Fibroblast of skin of back (primary cell): ENCODE measurements at places on chromosomes 13 and 19.
A peak's percentile ranks its signal among the peaks of the same experiment; 100 is the strongest.

DNA sequence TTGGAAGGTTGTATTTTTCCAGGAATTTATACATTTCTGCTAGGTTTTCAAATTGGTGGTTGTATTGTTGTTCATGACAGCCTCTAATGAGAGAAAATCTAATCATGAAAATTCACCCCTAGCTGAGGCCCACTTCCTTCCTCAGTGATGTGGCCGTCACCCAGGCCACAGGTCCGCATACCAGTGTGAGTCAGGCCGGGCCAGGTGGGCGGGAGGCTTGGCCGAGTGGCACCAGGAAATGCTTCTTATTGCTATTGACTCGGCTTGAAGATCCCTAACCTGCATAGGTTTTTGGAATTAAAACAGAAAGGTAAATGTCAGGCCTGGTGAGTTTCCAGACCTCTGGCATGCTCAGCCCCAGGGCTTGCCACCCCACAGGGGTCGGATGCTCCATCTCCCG is 88.7 kb downstream of the SCGB2B2 start:
- DNase-seq = no peak

DNA sequence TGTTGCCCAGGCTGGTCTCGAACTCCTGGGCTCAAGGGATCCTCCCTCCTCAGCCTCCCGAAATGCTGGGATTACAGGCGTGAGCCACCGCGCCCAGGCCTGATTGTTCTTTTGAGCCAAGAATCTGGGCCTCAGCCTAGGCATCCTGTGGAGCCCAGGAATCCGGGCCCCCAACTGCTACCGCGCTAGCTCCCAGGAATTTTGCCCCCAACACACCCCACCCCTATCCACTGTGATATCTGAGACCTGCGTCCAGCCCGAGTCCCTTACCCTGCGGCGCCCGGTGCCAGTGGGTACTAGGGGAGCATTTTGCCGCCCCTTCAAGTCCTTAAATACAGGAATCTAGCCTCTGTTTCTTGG is 838 bp upstream of the MYADM start:
- peak; percentile 39 for DNase-seq

GRCh38 chr13:71522941-71523526 is 344.0 kb downstream of the DACH1 start:
- no peak for DNase-seq

- DNase-seq = no peak
Observed at GRCh38 chr13:27650312-27650711, 28.6 kb downstream of the POLR1D start.

GRCh38 chr13:99605420-99606323 is 104.4 kb downstream of the TM9SF2 start:
- peak; percentile 34 for DNase-seq

DNA sequence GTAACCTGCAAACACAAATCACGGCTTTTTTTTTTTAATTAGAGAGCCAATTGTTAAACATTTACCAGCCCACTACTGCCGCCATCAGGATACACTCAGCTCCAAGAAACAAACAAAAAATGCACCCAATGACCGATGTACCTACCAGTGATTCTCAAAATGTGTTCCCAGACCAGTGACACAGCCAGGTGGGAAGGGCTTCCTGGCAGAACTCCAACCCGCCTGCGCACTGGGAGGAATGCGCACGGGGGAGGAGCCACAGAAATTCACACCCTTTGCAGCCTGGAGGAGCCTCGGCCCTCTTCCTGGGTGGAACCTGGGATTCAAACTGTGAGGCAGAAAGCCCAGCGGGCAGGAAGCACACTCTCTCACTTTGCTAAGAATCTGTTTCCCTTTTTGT is 255.9 kb downstream of the TBC1D4 start:
- peak; percentile 8 for DNase-seq

DNA sequence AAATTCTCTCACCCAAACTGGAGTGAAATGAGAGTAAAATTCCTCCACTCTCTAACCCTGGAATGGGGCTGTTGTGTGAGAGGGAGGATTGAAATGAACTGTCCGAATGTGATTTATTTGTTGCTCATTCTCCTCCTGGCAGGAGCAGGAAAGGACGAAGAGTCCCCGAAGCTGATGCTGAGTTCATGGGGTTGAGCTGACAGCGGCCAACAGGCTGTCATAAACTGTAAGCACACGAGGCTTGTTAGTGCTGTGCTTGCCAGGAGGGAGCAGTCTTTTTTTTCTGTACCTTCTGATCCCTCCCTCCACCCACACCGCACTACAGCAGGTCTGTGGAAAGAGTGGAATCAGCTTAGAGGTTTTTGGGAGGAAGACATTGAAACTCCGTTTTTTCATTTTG is 33.1 kb upstream of the ZNF331 start:
- no peak for DNase-seq

GRCh38 chr13:37212826-37213225 is 107.4 kb upstream of the CSNK1A1L start:
- no peak for DNase-seq

DNA sequence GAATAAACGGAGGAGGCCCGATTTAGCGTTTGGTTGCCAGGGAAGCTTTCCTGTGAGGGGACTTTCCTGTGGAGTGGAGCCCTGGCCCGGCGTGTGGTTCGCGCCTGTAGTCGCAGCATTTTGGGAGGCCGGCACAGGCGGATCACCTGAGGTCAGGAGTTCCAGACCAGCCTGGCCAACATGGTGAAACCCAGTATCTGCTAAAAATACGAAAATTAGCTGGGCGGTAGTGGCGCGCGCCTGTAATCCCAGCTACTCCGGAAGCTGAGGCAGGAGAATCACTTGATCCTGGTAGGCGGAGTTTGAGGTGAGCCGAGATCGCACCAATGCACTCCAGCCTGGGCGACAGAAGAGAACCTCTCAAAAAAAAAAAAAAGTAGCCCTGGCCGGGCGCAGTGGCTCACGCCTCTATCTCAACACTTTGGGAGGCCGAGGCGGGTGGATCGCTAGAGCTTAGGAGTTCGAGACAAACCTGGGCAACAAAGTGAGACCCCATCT is 6.9 kb downstream of the KANK3 start:
- no peak for DNase-seq

DNA sequence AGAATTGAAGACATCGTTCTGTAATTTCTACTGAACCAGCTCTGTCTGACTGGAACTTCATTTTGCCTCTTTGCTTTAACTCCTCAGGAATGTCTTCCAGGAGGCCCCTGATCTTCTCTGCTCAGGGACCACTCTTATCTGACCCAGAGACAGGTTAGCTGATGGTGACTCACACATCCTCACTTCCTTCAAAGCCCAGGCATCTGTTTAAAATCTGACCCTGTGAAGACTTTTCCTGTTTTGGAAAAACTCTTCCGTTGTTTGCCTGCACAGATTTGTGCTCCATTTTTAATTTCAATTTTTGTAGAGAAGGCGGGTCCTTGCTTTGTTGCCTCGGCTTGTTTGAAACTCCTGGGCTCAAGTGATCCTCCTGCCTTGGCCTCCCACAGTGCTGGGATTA is 1.6 kb downstream of the ARL11 start:
- DNase-seq = no peak

DNA sequence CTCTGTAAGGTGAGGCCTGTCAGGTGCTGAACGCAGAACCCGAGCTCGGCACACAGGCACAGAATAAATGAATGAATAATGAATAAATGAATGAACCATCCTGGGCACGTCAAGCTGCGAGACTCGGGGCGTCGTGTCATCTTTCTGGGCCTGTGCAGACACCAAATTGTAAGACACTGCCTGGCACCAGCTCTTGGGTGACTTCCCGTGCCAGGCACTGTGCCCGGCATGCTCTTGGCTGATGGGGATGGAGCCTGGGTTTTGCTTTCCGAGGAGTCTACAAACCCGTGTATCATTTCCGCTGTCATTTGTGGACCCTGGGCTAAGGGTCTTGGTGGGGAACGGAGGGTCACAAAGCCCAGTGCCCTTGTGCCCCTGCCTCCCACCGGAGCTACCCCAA is 43.9 kb downstream of the CELF5 start:
- no peak for DNase-seq

- DNase-seq = no peak
Observed at GRCh38 chr13:42259515-42259914, 12.4 kb upstream of the AKAP11 start.

- DNase-seq = no peak
Observed at GRCh38 chr13:92976657-92977056, 249.9 kb upstream of the GPC6 start.

DNA sequence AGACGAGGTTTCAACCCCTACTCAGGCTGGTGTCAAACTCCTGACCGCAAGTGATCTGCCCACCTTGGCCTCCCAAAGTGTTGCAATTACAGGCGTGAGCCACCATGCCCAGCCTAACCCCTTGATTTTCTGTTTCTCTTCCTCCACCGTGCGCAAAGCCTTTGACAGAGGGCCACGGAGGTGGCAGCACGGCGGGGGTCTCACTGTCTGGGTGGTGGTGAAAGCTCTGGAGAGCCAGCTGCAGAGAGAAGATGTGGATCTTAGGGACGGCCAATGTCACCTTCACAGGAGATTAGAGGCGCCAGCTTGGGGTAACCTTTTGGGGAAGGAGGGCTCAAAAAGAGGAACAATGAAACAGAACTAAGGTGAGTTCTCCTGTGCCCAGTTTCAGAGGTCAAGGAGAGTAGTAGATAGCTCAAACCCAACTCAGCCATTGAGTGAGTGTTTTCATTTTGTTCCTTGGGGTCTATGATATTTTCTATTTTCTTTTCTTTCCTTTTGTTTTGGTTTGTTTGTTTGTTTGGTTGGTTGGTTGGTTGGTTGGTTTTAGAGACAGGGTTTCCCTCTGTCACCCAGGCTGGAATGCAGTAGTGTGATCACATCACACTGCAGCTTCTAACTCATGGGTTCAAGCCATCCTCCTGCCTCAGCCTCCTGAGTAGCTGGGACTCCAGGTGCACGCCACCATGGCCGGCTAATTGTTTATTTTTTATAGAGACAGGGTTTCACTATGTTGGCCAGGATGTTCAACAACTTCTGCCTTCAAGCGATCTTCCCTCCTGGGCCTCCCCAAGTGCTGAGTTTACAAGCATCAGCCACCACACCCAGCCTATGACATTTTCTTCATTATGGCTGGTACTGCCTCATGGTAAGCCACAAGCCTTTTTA is 37.7 kb downstream of the GPR42 start:
- DNase-seq = no peak
